Mesendoderm (in vitro differentiated cells): ENCODE measurements at places on chromosomes 12 and 14.
A peak's percentile ranks its signal among the peaks of the same experiment; 100 is the strongest.

- H3K4me1 ChIP-seq, result no peaks in the 10 kb centered on the region
- H3K27ac ChIP-seq, result no peak overlapping the region
- no peak overlapping the region for H3K4me3 ChIP-seq
- no peak for DNase-seq
These were observed 230.1 kb downstream of the ANO6 start for GRCh38 chr12:45446013-45446412.

DNA sequence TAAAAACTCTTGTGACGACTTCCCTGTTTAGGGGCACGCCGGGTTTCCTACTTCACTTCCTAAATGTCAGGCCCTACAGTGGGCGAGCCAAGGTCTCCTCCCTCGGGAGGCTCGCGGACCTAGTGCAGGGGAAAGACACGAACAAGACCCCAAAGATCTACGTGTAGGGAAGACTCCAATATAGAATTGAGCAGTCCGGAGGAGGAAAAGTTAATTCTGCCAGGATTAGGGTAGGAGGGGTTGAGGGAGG, 564 bp downstream of the ATXN3 start:
- peak overlapping the region; percentile 81 for H3K4me3 ChIP-seq
- DNase-seq, result no peak
- H3K36me3 ChIP-seq, result no peaks in the 10 kb centered on the region
- H3K27me3 ChIP-seq, result no peaks in the 10 kb centered on the region

GRCh38 chr12:65944637-65945036, 120.4 kb downstream of the HMGA2 start:
- H3K36me3 ChIP-seq, result no peaks in the 10 kb centered on the region
- no peak overlapping the region for H3K27ac ChIP-seq
- no peak overlapping the region for H3K4me3 ChIP-seq
- H3K4me1 ChIP-seq, result no peaks in the 10 kb centered on the region

- H3K4me1 ChIP-seq, result no peaks in the 10 kb centered on the region
- no peaks in the 10 kb centered on the region for H3K27me3 ChIP-seq
- H3K27ac ChIP-seq, result no peak overlapping the region
- H3K4me3 ChIP-seq, result no peak overlapping the region
- no peak for DNase-seq
- no peaks in the 10 kb centered on the region for H3K36me3 ChIP-seq
These were observed 58.1 kb downstream of the FGD4 start for GRCh38 chr12:32457251-32458025.

DNA sequence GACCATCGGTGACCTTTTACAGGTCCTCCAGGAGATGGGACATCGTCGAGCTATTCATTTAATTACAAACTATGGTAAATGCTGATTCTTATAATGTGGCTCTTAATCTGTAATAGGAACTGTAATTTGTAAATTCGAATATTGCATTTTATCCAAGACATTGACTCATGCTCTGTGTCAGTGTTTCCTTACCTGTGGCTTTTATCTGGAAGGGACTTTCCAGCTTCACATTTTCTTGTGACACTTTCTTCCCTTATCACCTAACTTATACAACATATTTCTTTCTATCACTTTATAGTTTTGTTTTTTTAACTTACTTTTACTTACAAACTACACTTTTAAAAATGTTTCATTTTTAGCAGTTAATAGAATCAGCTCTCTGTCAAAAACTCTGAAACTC, 14.8 kb downstream of the IRAK3 start:
- H3K27ac ChIP-seq, result no peak overlapping the region
- H3K27me3 ChIP-seq, result no peaks in the 10 kb centered on the region
- H3K4me3 ChIP-seq, result no peak overlapping the region

DNA sequence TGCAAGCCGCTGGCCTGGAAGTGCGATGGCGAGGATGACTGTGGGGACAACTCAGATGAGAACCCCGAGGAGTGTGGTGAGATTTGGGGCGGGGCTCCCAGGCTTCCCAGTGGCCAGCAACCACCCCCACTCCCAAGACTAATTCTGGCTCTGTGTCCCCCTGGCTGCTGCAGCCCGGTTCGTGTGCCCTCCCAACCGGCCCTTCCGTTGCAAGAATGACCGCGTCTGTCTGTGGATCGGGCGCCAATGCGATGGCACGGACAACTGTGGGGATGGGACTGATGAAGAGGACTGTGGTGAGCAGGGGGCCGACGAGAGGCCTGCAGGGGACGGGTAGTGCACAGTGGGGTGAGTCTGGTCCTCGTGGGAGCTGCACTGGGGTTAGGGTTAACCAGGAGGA, 12.1 kb upstream of the NXPH4 start:
- peaks cover 11% of the 10 kb centered on the region for H3K36me3 ChIP-seq
- no peak overlapping the region for H3K27ac ChIP-seq
- DNase-seq, result no peak
- no peaks in the 10 kb centered on the region for H3K4me1 ChIP-seq
- H3K27me3 ChIP-seq, result no peaks in the 10 kb centered on the region
- H3K4me3 ChIP-seq, result no peak overlapping the region

- no peak overlapping the region for H3K4me3 ChIP-seq
- H3K4me1 ChIP-seq, result no peaks in the 10 kb centered on the region
- no peak overlapping the region for H3K27ac ChIP-seq
- no peak for DNase-seq
These were observed 2.6 kb upstream of the KRT81 start for GRCh38 chr12:52293926-52294325.

DNA sequence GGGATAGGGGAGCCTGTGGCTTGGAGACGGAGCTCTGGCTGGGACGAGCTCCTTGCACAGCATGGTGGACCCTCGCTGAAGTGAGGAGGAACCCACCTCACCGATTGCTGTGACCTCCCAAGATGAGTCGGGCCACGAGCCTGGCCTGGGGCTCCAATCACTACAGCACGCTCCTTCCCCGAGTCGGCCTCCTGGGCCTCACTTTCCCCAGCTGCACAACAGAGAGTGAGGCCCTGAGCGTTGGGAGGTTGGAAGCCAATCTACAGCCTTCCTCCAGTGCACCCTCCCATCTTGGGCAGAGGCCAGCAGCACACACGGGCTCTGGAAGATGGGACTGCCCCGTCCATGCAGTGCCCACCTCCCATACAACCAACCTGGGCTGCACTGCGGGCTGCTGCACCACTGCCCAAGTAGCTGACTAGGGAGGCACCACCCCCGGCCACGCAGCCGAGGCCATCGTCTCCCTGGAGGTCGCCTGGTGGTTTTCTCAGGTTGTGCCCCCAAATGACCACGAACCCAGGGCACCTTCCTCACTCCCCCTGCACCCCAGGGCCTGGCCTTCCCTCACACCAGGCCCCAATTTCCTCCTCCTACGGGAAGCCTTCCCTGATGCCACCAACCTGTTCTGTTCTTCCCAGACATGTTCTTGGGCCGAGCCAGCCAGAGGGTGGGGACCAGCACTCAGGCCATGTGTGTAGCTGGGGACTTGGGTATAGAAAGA, 152.3 kb upstream of the C14orf180 start:
- no peaks in the 10 kb centered on the region for H3K27me3 ChIP-seq
- H3K36me3 ChIP-seq, result no peaks in the 10 kb centered on the region
- H3K4me3 ChIP-seq, result no peak overlapping the region
- no peak overlapping the region for H3K27ac ChIP-seq

DNA sequence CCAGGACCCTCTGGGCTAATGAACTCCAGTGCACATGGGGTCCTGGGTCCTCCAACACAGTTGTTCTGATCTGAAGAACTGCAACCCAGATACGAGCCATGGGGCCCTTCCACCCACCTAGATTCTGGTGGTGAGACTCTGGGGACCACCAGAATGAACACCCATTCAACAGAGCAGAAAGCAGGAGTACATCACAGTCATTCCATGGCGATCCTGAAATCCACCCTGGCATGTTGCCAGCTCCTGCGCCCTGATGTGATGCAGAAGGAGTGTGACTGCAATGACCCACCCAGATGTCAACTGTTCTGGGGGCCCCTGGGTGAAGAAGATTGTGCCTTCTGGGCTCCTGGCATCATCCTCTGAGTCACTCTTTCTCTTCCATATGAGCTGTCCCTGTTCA, 211.6 kb downstream of the KIF26A start:
- no peaks in the 10 kb centered on the region for H3K4me1 ChIP-seq
- no peaks in the 10 kb centered on the region for H3K36me3 ChIP-seq
- no peaks in the 10 kb centered on the region for H3K27me3 ChIP-seq
- no peak overlapping the region for H3K27ac ChIP-seq
